CD4-positive, alpha-beta T cell treated with Interleukin-4 for 1 hour (primary cell): ENCODE measurements at places on chromosomes 3 and 15.

DNA sequence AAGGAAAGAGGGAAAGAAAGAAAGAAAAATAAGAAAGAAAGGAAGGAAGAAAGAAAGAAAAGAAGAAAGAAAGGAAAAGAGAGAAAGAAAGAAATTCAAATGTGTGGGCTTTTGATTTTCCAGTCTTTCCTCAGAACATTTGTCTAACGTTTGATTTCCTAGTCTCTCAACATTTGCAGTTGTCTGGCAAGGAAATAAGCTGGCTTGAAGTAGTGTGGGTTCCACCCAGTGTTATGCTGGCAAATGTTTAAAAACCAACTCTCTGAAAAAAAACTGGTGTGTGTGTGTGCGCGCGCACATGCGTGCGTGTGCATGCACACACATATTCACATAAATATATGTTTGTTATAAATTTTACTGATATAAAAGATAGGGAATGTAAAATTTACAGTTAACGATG is 54.6 kb upstream of the C3orf49 start:
- DNase-seq = no peak

DNA sequence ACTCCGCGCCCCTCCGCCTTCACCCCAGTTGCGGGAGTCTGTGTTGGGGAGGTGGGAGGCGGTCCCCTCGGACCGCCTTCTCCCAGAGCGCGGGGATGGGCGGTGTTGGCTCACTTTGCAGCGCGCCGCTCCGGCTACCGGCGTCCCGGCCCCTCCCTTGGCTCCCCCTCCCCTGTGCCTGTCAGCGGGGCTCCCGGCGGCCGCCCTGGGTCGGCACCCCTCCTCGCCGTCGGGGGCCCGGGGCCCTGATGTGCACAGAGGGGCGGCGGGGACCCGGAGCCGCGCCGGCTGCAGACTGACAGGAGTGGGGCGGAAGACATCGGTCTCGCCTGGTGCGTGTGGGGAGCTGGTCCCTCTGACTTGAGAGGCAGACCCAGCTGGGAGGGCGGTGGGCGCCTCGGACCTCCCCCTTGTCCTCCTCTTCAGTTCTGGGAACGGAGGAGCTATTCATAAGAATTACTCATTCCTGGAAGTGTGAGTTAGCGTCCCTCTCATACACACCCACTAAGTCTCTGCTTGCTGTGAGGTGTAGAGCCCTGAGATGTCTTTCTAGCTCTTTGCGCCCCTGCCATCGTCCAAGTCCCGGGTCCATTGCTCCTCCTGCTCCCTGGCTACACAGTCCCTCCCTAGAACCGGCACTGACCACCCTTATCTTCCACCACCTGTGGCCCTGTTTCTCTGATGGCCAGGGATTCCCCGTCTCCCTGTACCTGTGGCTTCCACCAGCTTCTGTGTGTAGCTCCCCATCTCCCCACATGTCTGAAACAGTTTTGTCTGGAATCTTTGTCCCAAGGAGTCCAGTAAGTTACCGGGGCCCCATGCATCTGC is 42.3 kb upstream of the ROPN1 start:
- DNase-seq = no peak

DNA sequence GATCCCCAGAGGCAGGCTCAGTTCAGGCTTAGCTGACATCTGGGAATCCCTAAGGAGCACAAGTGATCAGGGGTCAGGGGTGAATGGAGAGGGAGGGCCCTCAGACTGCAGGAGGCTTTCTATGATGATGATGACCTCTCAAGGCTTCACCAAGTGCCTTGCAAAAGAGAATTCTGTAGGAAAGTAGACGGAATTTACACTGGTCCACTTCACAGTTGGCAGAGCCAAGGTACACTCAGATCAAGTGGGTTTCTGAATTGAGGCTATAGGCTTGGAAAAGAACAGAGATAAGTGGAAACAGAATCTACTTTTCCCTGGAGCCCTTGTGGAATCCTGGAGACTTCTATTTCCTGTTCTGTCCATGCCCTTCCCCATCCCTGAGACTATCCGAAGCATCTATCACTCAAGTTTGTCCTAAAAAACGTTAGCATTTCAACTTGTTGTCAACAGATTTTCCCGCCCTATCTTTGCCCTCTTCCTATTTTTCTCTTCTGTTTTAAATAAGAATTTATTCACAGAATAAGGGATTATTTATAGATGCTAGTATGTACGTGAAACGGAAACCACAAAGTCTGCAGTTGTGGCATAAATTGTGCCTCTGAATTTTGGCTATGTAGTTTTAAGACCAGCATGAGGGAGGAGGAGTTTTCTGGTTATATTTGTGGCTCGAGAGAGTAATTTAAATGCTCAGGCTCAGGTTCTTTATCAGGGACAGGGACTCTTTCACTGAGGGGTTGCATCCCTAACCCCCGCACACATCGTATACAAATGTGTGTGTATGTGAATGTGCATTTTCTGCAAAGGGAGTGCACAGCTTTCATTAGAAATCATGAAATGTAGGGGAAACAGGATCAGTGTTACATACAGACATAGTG is 12.8 kb downstream of the GCSAM start:
- no peak for DNase-seq

- DNase-seq = no peak
Measured at GRCh38 chr3:56975567-56975966, 84.9 kb upstream of the SPATA12 start.

GRCh38 chr3:175608356-175608755 is 749.2 kb downstream of the NAALADL2 start:
- no peak for DNase-seq

DNA sequence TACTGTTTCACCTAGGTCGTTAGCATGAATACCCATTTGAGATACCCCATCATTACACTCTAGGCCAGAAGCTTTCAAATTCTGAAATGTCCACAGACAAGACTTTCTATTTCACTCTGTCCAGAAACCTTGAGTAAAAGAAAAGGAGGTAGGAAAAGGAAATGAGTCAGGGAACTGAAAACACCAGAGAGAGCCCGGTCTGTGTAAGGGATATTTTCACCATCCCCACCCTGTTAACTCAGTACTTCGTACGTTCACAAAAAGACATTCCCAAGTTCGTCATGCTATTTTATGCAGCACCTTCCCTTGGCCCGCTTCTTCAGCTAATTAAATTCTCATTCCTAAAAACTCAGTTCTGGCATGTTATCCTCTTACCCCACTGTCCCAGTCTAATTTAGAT is 89.4 kb upstream of the SOX2 start:
- DNase-seq = no peak

- DNase-seq = no peak
Measured at GRCh38 chr15:98946301-98947255, 61.0 kb downstream of the PGPEP1L start.

GRCh38 chr3:156478891-156479290 is 76.0 kb downstream of the SSR3 start:
- DNase-seq = no peak

GRCh38 chr3:186298876-186299275 is 63.2 kb downstream of the DGKG start:
- no peak for DNase-seq

GRCh38 chr3:15284121-15284889 is 48.1 kb downstream of the SH3BP5 start:
- DNase-seq = no peak

DNA sequence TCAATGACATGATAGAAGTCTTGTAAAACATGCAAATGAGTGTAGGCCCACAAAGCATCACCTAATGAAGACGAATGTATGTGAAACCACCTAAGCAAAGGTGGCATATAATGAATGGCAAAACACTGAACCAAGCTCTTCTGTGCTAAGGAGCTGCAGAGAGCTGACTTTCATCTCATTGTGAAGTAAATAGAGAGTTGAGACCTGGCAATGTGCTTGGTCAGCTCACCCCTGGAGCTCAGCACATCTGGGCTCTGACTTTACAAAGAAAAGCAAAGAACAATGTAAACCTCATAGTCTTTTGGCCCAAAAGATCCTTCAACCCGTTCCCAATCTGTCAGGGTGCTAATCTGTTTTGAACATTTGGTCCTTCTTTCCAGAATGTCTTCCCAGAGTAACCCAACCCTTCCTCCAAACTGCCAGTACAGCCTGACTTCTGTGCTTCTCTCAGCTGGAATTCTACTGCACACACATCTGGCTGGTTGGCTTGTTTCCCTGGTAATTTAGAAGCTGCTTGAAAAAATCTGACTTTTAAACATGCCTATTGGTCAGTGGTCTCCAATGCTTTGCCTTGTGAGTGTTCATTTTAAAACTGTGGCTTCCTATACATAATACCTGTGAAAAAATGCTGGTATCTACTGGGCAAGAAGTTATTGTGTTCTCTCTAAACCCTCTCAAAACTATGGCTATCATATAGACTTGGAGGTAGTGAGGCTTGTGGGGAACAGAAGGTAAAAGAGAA is 101.7 kb downstream of the CD200R1L start:
- DNase-seq = no peak

- DNase-seq = no peak
Measured at GRCh38 chr15:96180087-96180748, 150.3 kb upstream of the NR2F2 start.

DNA sequence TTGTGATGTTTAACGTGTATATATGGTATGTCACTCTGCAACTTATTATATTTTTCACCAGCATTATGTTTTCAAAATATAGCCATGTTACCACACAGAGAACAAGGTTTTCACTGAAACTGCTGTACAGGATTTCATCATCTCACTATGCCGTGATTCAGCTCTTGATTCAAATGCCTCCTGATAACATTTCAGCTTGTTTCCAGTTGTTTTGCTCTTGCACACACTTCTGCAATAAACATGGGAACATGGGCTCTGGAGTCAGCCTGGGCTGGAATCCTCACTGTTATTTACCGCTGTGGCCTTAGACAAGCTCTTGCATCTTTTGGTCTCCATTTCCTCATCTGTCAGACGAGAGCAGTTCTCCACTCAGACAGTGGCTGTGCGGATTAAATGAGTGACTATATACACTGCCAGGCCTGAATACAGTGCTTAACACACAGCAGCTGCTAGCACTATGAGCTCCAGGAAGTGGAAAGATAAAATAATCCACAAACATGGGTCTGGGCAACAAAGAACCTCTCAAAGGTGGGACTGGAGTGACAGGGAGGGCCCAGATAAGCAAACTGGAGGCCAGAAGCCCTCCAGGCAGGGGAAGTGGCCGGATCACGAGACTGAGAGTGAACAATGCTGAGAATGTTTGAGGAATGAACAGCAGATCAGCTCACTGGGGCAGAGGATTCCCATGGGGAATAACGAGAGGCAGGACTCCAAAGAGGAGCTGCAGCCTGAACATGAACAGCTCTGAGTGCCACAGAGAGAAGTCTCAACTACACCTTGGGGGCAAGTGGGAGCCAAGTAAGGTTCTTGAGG is 17.7 kb downstream of the NTRK3 start:
- DNase-seq = no peak

GRCh38 chr3:25747033-25747432 is 36.2 kb downstream of the NGLY1 start:
- DNase-seq = no peak

GRCh38 chr3:193897288-193897687 is 238.7 kb upstream of the HES1 start:
- DNase-seq = no peak

GRCh38 chr3:106067711-106068110 is 198.9 kb upstream of the CBLB start:
- no peak for DNase-seq

GRCh38 chr15:68620721-68621527 is 42.1 kb downstream of the CORO2B start:
- DNase-seq = no peak

- no peak for DNase-seq
Measured at GRCh38 chr3:71371282-71371681, 212.2 kb downstream of the FOXP1 start.

GRCh38 chr3:43001556-43002121 is 22.5 kb downstream of the GASK1A start:
- no peak for DNase-seq

DNA sequence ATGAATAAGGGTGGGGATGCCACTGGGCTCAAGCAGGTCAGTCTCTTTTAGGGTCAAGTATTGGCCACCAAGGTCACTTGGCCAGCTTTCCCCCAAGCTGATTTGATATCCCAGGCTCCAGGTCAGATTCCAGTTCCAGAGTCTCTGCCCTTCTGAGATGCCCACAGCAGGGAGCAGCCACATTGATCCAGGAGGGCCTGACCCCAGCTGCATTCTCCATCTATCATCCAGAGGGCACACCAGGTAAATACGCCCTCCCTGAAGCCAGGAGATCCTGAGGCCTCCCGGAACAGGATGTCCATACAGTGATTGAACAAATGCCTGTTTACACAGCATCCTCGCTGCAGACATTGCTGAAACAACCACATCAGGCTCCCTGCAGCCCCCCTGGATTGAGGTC is 264.6 kb upstream of the TLE3 start:
- no peak for DNase-seq

DNA sequence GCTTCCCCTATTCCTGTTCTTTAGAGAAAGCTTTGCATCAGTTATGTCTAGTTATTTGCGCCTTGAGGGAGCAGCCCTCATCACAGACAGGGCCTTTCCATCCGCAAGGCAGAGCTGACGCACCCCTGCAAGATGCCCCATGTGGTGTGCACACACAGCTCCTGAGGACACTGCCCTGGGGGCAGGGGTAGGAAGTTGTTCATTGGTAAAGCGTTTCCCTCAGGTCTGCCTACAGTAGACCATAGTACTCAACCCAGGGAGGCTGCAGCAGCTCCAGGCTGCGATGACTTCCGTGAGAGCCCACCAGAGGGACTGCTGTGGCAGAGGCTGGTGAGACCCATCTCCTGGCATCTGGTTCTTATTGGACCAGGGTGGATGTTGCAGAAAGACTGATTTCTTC is 55.1 kb upstream of the PLXNA1 start:
- no peak for DNase-seq

- DNase-seq = no peak
Measured at GRCh38 chr3:59456852-59457485, 407.1 kb upstream of the CFAP20DC start.

- no peak for DNase-seq
Measured at GRCh38 chr3:193702967-193703366, 110.0 kb downstream of the OPA1 start.

DNA sequence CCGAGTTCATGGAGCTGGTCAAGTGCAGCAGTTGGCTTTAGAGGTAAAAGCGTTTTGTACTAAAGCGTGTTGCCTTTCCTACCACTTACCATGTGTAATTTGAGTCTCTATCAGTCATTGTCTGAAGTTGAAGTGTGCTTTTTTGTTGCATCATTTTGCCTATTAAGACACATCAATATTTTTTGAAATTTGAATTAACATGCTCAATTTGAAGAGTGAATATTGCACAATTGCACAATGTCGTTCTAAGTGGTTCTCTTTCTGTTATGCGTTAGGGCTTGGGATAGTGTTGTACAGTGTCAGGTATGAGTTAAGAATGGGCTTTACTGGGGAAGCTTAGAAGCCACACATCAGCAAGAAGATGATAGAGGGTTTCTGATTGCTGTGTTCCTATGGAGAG is 84.0 kb upstream of the ACKR4 start:
- DNase-seq = no peak

- no peak for DNase-seq
Measured at GRCh38 chr15:66909381-66909890, 156.0 kb upstream of the SMAD3 start.

GRCh38 chr3:27567251-27567650 is 83.1 kb upstream of the SLC4A7 start:
- DNase-seq = no peak

GRCh38 chr3:152554980-152555379 is 280.0 kb upstream of the P2RY1 start:
- DNase-seq = no peak

- DNase-seq = no peak
Measured at GRCh38 chr3:196177567-196177966, 33.6 kb downstream of the ZDHHC19 start.

GRCh38 chr3:181699171-181699903 is 12.4 kb upstream of the SOX2 start:
- no peak for DNase-seq
